ENCODE measurements at places on chromosomes 13 and 19. TPM values are rescaled to one million over a fixed set of nuclear protein-coding genes. Genes with fewer than 3 reads are reported as not detected.

The PLVAP gene
- total RNA-seq, result 72.2 TPM

The CLC gene
- not detected for total RNA-seq

The ZSCAN18 gene
- 37.7 TPM for total RNA-seq

The CLEC17A gene
- not detected for total RNA-seq

The SERPINE3 gene
- not detected for total RNA-seq

The FAM216B gene
- total RNA-seq, result not detected

The CYP2S1 gene
- total RNA-seq, result 2.3 TPM

The C5AR1 gene
- total RNA-seq, result 1.1 TPM

The SH2D3A gene
- total RNA-seq, result 0.41 TPM

The ATP4A gene
- 4.1 TPM for total RNA-seq

The ICAM5 gene
- not detected for total RNA-seq

The SPTBN4 gene
- total RNA-seq, result 2.5 TPM

The SYMPK gene
- 34.4 TPM for total RNA-seq

The ZNF418 gene
- 6.1 TPM for total RNA-seq

The LRG1 gene
- 0.33 TPM for total RNA-seq

The KLHL1 gene
- 0.14 TPM for total RNA-seq

The KIR3DL2 gene
- total RNA-seq, result not detected

The NRTN gene
- total RNA-seq, result 7.2 TPM

The ATP13A1 gene
- total RNA-seq, result 62.5 TPM

The KIR3DL1 gene
- not detected for total RNA-seq

The HMG20B gene
- total RNA-seq, result 63.7 TPM

The ERFL gene
- total RNA-seq, result not detected

The B3GNT8 gene
- total RNA-seq, result 2.0 TPM

The LRRC63 gene
- 0.26 TPM for total RNA-seq

The NFIX gene
- 69.9 TPM for total RNA-seq

The ATXN8OS gene
- not detected for total RNA-seq

The LGALS13 gene
- total RNA-seq, result not detected

The ZNF574 gene
- 15.7 TPM for total RNA-seq

The GJA3 gene
- not detected for total RNA-seq

The KLK1 gene
- not detected for total RNA-seq

The CEACAM21 gene
- 3.6 TPM for total RNA-seq

The ZNF470 gene
- 6.0 TPM for total RNA-seq

The ZNF667 gene
- 8.2 TPM for total RNA-seq

The VSIG10L gene
- 2.3 TPM for total RNA-seq

The LGALS4 gene
- 0.30 TPM for total RNA-seq
